ENCODE measurements at places on chromosomes 11 and 22.

DNA sequence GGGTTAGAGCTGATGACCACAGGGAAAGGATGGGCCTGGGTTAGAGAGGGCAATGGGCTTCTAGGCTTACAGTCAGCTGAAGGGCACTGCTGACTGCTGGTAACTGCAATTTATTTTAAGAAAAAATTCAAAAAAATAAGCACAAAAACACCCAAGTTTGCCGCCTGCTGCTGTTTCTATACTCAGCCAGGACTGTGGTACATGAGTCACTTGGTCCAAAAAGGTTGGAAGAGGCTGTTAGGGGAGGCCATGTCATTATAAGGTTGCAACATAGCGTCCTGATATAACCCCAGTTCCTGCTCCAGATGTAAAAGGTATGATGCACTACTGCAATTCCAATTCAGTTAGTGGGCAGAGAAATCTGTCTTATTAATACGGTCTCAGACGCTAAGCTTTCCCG lies 98.9 kb downstream of the ETS1 start:
- peak; percentile 50 for DNase-seq

DNA sequence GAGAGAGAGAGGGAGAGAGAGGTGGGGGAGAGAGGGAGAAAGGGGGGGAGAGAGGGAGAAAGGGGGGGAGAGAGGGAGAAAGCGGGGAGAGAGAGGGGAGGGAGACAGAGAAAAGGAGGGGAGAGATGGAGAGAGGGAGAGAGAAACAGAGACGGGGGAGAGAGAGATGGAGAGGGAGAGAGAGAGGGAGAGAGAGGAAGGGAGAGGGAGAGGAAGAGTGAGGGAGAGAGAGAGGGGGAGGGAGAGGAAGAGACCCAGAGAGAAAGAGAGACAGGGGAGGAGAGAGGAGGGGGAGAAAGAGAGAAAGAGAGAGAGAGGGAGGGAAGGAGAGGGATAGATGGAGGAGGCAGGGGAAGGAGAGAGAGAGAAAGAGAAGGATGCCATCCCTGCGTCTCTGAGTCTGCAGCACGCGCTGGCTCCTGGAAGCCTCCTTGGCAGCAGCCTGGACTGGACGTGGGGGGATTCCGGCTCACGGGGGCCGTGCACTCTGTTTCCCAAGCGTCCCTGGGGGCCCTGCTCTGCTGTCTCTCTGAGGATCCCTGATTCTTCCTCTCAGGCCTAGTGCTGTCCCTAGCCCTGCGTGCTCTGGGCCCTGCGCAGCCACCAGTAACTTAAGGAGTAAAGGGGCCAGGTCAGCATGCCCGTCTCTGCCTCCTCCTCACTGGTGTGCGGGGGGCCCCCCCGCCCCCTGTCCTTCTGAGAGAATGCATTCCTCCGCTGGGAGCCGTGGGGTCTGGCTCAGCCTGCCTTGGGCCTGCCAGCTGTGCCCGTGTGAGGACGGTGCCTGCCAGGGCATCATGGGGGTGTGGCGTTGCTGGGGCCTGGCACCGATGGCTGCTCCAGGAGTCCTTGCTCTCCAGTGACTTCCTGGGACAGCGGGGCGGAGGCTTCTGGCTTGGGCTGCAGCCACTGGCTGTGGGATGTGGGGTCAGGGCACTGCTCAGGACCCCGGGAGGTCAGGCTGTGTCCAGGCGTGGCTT lies 429.5 kb downstream of the TBC1D22A start:
- no peak for DNase-seq

DNA sequence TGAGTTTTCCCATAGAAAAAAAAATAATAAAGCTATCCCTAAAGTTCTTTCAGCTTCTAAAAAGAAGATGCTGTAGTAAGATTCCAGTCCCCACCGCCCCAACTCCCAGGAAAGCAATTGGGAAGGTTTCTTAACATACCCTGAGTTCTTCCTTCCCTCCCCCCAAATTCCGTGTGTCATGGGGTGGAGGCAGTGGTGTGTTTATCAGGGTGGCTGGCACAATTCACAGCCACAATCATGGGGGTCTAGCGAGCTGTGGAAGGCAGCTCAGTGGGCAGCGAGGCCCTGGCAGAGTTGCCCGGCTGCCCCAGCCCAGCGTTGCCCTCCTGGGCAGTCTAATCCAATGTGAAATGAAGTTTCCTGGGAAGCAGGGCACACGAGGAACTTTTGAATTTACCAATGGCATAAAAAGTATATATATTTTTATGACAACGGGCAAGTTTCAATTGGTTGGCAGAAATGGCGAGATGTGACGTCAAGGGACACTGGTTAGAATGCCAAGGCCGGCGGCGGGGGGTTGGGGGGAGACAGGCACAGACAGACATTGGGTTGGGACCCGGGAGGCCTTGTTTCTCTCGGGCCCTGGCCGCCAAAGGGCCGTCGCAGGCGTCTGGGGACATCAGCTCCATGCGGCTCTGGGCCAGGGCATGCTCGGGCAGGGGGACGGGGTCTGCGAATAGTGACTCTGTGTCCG lies 80.7 kb upstream of the PPARA start:
- DNase-seq: peak; percentile 89

- no peak for DNase-seq
Measured at GRCh38 chr11:33574331-33574730, 126.3 kb downstream of the C11orf91 start.

DNA sequence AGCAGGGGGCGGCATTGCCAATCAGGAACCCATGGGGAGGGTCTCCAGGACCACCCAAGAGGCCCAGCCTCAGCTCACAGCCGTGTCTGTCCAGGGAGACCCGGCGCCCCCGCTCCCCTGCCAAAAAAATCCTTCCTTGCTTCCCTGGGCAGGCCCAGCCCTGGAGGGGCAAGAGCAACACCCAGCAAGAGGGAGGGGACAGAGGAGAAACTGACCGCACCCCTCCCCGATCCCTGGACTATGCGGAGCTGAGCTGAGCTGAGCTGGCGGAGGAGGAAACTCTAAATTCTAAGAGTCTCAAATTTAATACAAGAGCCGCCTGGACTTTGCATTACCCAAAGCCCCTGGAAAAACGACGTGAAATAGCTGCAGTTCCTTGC lies 52.0 kb upstream of the SHISAL1 start:
- no peak for DNase-seq

DNA sequence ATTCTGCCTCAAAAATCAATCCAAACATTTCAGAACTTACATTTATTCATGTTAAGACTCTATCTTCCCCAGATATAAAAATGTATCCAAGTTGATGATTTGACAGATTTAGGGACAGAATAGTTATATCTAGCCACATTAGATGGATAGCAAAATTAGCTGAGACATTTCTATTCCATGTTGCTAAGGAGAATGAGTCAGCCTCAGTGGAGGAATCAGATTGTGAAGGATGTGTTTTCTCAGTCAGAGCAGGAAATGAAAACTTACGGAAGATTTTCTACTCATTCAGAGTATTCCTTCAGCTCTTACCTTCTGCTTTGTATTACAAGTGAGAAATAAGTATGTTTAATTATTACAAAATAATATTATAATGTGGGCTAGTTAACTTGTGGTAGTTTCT lies 556.3 kb upstream of the ANO3 start:
- DNase-seq: no peak

GRCh38 chr11:29755474-29755873 lies 261.4 kb downstream of the KCNA4 start:
- DNase-seq: no peak

DNA sequence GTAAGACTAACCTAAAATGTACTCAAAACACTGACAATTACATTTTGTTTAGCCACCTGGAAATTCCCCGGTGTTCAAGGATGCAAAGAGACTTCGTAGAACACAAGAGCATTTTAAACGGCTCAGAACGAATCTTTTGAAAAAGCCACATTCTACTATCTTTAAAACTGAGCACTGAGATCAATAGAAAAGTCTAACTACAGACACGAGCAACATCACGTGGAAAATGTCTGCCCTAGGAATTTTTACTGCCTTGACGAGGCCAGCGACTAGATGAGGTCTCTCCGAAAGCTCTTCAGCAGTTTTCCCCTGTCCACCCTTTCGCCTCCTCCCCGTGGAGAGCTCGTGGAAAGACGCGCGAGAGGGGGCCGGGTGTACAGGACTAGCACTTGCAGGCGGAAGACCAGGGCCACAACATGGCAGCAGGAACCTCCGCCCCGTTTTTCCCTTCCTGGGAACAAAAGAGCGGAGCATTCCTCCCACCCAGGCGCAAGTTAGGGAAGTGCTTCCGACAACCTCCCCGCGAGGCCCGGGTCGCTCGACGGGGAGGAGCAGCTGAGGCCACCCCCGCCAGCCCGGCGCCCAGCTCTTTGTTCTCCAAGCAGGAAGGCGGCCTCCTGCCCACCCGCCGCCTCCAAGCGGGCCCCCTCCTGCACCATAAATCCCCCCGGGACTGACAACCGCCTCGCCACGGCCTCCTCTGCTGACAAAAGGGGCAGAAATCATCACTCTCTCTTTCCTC lies 1.1 kb downstream of the EIF4G2 start:
- peak; percentile 75 for DNase-seq

- DNase-seq: no peak
Measured at GRCh38 chr11:10407749-10408685, 47.0 kb upstream of the AMPD3 start.

DNA sequence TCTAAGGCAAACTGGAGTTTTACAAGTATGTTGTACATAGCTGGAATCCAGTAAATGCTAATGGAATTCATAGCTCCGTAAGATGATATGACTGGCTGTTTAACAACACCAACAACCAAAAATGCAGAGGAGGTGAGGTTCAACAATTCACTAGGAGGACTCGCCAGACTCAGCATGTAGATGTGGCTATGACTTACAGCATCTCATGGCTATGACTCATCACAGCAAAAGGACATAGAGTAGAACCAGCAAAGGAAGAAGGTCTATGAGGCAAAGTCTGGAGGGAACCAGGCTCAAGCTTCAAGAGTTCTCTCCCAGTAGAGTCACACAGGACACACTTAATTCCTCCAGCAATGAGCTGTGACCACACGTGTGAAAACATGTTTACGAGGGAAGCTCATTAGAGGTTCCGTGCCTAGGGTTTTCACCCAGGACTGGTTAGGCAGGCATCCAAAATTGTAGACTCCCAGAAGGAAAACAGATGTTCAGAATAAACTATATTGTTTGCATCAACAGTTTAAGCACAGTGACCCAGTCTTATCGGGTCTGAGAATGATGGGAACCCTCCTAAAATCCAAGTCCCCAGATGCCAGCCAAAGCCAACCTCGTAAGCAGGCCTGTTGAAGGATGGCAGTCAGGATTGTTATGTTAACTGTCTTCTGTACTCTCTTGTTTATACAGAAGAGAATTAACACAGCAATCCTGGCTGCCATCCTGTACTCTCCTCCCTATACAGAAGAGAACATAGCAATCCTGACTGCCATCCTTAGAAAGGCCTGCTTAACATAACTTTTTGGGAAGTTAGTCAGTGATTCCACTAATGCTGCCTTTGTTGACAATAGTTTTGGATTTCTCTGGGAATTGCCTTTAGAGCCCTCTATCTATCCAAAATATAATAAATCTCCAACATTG lies 116.6 kb downstream of the LARGE1 start:
- DNase-seq: no peak

GRCh38 chr11:27008811-27009535 lies 15.1 kb downstream of the FIBIN start:
- no peak for DNase-seq

DNA sequence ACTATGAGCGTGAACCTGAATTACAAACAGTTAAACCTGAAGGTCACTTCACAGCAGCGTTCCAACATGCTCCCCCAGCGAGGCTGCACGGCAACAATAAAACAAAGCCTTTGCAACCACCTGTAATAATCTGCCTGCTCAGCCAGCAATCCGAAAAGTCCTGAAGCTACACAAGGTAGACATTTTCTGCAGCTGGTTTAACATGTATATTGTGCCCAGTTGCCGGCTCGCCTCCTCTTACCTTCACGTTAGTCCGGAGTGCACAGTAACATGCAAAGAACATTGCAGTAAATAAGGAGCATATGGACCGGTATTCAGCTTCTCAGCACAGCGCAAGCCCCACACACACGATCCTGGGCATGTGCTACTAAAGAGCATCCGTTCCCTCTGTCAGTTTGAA lies 704.3 kb downstream of the DLG2 start:
- no peak for DNase-seq

- no peak for DNase-seq
Measured at GRCh38 chr22:20909543-20910303, 7.5 kb upstream of the CRKL start.

DNA sequence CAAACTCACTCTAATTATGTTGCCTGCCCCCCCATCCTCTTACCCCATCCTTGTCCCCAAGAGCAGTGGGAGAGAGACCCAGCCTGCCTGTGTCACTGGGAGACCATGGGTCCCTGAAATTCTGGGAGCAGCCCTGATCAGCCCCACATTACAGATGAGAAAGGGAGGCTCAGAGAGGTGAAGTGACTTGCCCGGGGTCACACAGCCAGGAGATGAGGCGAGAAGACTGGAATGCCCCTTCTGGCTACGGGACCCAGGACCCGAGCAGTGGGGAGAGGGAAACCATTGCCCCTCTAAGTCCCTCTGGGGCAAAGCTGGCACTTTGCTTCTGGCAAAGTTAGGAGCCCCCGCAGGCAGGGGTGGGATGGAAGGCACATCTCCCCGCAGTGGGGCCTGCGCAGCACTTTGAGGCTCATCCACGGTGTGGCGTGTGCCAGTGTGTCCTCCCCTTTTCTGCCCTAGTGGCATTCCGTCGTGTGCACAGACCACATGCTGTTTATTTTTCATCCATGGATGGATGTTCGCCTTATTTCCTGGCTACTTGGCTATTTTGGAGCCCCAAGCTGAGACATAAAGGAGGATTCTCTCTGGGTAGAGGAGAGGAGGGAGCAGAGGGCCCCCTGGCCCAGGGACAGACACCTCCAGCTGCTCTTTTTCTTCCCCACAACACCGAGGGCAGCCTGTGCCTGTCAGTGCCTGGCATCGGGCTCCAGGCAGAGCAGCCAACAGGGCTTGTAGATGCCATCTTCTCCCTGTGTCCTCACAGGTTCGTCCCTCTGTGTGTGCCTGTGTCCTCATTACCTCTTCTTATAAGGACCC lies 3.7 kb upstream of the FGF3 start:
- no peak for DNase-seq

GRCh38 chr22:19988965-19989724 lies 27.5 kb downstream of the ARVCF start:
- DNase-seq: no peak

GRCh38 chr11:6357222-6357621 lies 33.1 kb upstream of the SMPD1 start:
- DNase-seq: peak; percentile 93

- no peak for DNase-seq
Measured at GRCh38 chr11:14267861-14268635, 90.9 kb downstream of the RRAS2 start.
